ENCODE measurements at places on chromosomes 5 and 9. TPM values are rescaled to one million over a fixed set of nuclear protein-coding genes. Genes with fewer than 3 reads are reported as not detected.
A peak's percentile ranks its signal among the peaks of the same experiment; 100 is the strongest.

GRCh38 chr9:19940811-19941535 lies 152.1 kb upstream of the SLC24A2 start:
- no peak for DNase-seq

OR13C5 gene
- not detected for total RNA-seq

PRDM9 gene
- not detected for total RNA-seq

DNA sequence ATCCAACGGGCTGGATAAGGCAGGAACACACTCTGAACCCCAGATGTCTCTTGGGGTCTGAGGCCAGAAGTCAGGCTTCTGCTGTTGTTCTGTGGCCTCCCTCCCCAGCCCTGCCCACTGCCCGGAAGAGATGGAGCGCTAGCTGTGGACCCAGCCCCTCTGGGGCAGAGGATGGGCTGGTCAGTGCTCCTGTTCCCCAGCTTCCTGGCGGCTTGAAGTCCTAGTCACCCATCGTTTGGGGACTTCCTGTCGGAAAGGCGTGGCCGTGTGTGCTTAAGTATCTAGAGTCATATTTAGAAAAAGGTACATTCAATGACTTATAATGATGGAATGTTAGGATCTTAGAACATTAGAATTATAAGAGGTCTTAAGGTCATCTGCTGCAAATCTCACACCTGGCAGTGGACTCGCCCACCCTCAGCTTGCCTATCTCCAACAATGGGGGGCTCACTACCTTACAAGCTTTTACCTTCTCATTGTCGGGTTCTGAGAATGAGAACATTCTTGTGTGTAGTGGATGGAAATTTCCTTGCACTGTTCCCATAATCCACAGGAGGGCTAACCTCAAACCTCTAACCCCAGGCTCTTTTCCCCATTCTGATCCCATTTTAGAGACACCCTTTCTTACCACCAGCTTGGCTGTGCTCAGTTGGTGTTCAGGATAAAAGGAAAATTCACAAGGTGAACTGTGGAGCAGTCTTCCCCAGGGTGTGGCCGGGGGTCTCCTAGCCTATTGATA lies 13.4 kb upstream of the AIF1L start:
- no peak for DNase-seq

FAM169A gene
- 8.2 TPM for total RNA-seq

PCDHA11 gene
- not detected for total RNA-seq

GRCh38 chr5:135600152-135600570 lies 21.4 kb upstream of the CXCL14 start:
- DNase-seq, result no peak

PTPRD gene
- total RNA-seq, result 0.24 TPM

GRCh38 chr5:10842823-10843222 lies 81.8 kb upstream of the DAP start:
- no peak for DNase-seq

- DNase-seq, result no peak
Observed at GRCh38 chr9:89548071-89548638, 50.2 kb upstream of the SEMA4D start.

- DNase-seq, result no peak
Observed at GRCh38 chr5:55066277-55066676, 36.2 kb upstream of the GZMA start.

IFNA13 gene
- total RNA-seq, result not detected

OR13D1 gene
- total RNA-seq, result not detected

GRCh38 chr5:89071101-89071940 lies 188.3 kb upstream of the MEF2C start:
- DNase-seq, result no peak

- no peak for DNase-seq
Observed at GRCh38 chr9:127965953-127966352, 14.8 kb downstream of the EEIG1 start.

TGFBI gene
- 1.3 TPM for total RNA-seq

NPR2 gene
- 4.4 TPM for total RNA-seq

DNA sequence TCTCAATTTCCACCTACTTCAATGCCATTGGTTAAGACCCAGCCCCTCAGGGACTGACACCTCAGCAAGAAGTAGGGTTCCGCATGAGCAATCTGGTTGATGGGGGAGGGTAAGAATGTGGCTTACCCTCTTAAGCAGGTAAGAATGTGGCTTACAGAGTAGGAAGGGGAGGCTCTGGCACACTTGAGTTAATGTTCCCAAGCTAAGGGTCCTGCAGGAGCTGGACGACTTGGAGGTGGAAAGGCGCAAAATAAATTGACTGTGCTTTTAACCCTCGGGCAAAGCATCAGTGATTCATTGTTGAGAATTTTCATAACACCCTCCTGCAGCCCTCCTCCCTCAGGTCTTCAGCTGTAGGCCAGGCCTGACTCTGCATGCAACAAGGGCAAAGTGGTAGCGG lies 24.9 kb upstream of the ADRA1B start:
- no peak for DNase-seq

DNA sequence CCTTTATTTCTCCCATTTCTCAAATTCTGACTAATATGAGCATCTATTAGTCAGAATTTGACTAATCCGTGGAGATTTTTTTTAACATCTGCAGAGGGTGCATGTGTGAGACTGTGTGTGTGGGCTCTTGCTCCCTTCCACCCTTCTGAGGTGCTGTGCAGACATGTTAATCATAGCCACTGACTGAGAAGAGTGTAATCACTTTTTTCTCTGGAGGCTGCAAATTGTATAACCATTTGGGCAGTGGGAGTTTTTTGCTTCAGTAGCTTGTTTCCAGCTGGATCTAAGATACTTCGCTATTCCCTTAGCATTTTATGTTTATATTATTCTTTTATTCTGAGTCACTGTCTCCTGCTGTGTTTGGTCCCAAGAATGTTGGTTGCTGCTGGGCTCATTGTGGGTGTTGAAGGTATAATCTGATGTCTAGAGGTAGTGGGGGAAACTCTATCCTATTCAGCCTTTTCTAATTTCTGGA lies 66.2 kb downstream of the ARHGEF28 start:
- no peak for DNase-seq

GRCh38 chr5:172097356-172097755 lies 90.7 kb downstream of the STK10 start:
- DNase-seq, result no peak

DNA sequence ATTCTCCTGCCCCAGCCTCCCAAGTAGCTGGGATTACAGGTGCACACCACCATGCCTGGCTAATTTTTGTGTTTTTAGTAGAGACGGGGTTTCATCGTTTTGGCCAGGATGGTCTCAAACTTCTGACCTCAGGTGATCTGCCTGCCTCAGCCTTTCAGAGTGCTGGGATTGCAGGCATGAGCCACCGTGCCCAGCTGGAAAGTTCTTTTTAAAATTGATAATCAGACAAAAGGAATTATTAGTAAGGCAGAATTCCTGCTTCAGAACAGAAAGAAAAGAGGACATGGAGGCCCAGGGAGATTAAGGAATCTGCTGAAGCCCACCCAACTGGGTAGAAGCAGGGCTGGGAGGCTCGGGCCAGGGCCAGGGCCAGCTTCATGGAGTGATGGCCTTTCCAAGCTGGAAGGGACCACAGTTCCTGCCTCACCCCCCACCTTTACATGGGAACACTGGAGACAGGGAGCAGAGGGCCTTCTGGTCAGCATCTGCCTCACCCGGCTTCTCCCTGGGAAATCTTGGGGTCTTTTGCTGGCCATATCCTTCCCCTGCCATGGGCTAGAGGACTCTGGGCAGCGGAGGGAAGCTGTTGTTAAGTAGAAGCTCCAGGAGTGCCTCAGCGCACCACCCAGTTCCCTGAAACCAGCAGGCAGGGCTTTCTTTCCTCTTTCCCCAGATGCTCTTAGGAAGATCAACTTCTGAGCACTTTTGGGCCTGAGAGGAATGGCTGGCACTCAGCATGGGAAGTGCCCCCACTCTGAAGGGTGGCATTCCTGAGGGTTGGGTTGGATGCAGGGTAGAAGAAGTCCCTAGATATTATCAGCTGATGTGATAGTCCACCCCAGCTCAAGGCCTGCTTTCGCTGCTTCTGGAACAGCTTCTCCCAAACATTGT lies 70.1 kb downstream of the RGS3 start:
- DNase-seq, result no peak

DNA sequence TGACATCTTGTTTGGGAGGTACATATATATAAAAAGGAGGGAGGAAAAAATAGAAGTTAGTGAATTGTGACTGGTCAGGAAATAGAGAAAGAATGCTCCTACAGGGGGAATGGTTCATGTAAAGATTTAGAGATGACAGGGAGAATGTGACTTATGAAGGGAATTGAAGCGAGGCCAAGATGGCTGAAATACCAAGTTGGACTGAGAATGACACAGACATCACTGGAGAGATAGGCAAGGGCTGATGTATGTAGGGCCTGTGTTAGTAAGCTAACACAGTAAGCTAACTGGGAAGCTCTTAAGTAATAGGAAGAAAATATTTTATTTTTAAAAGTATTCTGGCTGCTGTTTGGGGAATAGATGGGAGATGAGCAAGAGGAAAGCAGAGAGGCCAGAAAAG lies 286.3 kb downstream of the NNT start:
- DNase-seq, result no peak

DNA sequence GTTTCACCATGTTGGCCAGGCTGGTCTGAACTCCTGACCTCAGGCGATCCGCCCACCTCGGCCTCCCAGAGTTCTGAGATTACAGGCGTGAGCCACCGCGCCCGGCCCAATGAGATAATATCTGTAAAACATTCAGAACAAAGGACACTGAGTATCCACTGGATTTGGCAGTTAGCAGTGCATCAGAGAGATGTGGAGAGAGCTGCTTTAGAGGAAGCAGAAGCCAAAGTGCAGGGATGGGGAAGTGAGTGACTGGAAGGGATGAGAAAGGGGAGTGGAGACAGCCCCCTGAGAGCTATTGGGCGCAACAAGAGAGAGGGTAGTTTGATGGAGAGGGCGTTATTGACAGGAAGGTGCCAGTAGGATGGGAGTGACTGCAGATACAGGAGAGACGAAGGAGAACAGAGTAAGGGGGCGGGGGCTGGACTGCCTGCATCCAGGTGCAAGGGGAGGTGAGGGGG lies 157.5 kb upstream of the SHB start:
- DNase-seq, result no peak

DNA sequence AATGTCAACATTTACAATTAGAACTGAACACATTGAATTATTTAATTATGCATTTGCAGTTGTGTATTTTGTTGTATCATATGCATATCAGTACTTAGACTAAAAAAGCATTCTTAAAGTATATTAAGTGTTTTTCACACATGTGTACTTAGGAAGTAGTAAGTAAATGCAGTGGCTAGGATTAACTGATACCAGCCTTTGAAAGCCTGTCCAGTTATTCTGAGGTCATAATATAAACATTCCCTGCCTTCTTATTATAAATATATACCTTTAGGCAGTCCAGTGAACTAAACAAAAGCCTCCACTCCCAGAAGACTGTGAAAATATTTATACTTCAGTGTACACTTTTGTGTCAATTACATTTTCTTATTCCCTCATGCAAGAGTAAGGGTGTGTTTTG lies 83.8 kb downstream of the TLE4 start:
- DNase-seq, result no peak

RNF44 gene
- total RNA-seq, result 78.6 TPM

- no peak for DNase-seq
Observed at GRCh38 chr9:117707561-117707960, 3.4 kb downstream of the TLR4 start.

DNA sequence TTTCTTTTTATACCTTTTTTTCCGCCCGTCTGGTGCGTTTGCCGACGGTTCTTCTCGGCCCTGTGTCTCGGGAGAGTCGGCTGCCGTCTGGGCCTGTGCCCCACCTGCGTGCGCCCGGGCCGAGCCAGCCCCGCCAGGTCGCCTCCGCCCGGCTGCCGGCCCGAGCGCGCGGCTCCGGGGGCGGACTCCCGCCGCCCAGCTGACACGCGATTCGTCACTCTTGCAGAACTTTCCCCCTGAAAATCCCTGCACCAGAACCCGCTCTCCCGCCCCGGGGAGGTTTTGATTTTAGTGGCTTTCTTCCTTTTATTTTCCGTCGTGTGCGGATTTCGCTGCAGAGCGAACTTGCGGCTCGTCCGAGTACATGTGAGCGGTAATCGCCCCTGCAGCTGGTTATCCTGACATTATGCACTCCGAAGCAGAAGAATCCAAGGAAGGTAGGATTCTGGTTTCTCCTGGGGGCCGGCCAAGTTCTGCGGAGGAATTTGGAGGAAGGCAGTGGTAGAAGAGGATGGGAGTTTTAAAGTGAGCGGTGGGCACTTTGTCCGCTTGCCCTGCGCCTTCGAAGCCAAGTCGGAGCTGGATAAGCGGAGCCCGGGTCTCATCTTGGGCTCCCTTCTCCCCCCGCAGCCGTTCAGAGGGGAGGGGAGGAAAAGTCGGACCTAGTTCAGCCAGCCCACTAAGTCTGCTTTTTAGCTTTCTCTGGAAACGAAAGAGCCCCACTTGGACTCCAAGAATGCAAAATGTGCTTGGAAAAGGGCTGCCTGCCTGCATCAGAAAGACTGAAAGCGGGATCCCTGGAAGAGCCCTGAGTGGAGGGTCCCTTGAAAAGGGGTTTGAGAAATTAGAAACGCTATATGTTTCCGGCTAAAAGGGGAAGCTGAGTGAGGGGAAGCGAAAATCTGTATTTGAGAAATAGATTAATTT lies at the start of gene TNFAIP8:
Gene TNFAIP8 (plus strand): TSS at position 335 of the 927 bp plus-strand sequence. CDS start 72 bp downstream, at position 407.
- DNase-seq, result peak; percentile 70

DNA sequence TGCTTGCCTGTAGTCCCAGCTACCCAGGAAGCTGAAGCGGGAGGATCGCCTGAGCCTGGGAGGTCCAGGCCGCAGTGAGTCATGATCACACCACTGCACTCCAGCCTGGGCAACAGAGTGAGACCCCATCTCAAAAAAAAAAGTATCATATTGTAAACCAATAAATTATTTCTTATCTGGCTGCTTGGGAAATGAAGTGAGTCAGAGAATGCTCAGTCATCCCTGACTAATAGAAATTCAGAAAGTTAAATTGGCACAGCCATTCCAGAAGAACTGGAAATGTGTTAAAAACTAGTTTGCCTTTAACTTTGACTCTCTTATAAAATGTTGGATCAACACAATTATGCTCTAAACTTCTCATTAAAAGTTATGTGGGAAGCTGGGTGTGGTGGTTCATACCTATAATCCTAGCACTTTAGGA lies 9.8 kb upstream of the GNE start:
- DNase-seq, result no peak

- DNase-seq, result no peak
Observed at GRCh38 chr5:53476019-53476418, 4.4 kb upstream of the FST start.

GRCh38 chr5:59034498-59035186 lies 451.8 kb downstream of the RAB3C start:
- DNase-seq, result no peak

DNA sequence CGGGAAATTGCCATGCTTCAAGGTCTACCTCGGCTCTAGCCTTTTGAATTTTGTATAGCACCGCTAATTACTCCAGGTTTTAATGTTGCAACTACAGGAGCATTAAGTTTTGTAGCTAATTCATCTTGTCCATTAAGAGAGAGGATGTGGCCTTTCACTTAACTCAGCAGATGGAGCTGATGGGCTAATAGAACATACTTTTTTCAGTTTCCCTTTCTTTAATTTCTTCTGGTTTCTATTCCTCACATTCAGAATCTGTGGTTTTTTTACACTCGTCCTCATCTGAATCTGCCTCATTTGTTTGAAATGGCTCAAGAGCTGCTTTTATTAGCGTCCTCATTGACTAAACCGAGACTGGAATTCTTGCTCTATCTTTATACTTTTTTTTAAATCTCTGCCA lies 2085.7 kb upstream of the C9orf72 start:
- no peak for DNase-seq

ABLIM3 gene
- not detected for total RNA-seq

PCDHAC1 gene
- total RNA-seq, result not detected

VCAN gene
- 0.22 TPM for total RNA-seq

- DNase-seq, result no peak
Observed at GRCh38 chr5:174355208-174355612, 309.7 kb downstream of the NSG2 start.

GRCh38 chr9:89790542-89791109 lies 185.8 kb downstream of the GADD45G start:
- no peak for DNase-seq

All from activated B cell treated with CpG ODN at 0.5 μM for 24 hours (primary cell).